NK-92 treated with Interleukin-12 subunit alpha and Interleukin-12 subunit beta, amount 100 ng/mL, for 24 hours (cell line): ENCODE measurements at places on chromosomes 16 and 17.

DNA sequence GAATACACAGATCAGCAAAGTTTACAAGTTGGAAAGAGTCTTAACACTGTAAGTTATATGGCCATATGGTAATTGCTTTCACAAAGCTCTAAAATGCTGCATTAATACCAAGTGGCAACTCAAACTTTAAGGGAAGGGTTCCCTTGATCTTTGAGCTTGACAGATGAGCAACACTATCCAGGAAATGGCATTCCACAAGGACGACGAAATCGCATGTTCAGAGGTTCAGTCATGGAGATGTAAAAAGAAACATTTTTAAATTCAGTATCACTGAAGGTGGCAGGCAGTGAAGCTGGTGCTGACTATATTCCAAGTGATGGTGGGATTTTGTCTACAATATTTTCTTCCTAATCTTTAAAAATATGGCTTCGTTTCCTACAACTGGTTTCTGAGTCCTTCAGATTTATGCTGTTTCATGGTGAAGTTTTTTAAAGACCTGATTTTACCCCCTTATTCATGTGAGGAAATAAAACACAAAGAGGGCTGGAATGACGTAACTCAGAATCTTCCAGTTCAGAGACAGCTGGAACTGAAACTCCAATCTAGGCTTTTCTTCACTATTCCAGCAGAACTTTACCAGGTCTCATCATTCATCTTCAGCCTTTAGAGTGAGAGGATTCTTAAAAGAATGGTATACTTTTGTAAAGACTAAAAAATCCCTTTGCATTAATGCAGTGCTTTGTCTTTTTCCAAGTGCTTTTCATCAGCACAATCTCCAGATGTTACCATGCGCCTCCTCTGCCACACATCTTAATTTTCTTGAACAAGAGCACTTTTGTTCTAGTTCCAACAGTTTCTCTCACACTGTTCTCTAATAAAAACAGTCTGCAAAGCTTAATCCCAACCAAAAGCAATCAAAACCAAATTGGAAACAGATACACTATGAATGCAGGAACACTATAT lies 20.2 kb downstream of the CHCT1 start:
- DNase-seq, result no peak

GRCh38 chr16:8493972-8494371 lies 96.3 kb downstream of the TMEM114 start:
- DNase-seq, result no peak

DNA sequence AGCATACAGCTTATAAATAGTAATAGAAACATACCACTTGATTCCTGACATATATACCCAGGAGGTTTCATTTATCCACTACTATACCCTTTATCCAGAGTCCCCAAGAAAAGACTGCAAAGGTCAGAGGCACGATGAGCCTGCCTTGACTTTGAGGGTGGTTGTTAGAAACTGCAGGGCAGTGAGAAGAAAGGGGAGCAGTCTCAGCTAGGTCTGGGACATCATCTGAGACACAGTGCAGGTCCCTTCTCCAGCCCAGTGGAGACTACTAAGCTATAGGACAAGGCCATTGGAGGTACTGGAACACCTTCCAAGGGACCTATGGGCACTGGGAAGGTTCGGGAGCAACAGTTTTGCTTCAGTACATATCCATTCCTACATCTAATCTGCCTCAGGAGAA lies 20.2 kb upstream of the TEKT3 start:
- no peak for DNase-seq

DNA sequence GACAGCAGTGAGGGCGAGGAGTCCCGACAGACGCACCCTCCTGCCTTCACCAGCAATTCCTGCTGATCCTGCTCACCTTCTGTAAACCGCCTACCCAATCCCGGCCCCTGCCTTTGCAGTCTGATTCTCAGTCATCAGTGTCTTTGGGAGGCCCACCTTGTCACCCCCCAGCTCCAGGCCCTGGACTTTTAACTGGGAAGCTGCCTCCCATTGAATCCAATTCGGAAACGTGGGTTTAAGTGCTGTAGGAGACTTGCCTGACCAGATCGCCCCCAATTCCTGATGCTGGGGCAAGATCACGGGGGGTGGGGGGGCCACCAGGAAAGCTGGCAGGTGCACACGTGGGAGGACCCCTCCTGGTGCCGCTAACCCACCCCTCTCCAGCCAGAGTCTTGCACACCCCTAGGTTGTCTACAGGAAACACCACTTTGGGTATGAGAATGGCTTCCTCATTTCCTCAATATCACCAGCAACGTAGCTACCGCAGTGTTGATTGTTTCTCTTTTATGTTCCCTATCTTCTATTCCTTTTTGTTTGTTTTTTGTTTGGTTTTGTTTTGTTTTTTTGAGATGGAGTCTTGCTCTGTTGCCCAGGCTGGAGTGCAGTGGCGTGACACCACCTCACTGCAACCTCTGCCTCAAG lies 46.6 kb upstream of the CMIP start:
- DNase-seq, result no peak

- DNase-seq, result no peak
These were observed 38.8 kb downstream of the NUP88 start for GRCh38 chr17:5380491-5381135.

GRCh38 chr16:10984509-10984908 lies 40.1 kb downstream of the CLEC16A start:
- no peak for DNase-seq

GRCh38 chr17:57585341-57586195 lies 159.5 kb downstream of the CCDC182 start:
- no peak for DNase-seq

- no peak for DNase-seq
These were observed 60.4 kb downstream of the ZFHX3 start for GRCh38 chr16:72987480-72987901.

- no peak for DNase-seq
These were observed 1.8 kb upstream of the TCAP start for GRCh38 chr17:39663340-39663687.

DNA sequence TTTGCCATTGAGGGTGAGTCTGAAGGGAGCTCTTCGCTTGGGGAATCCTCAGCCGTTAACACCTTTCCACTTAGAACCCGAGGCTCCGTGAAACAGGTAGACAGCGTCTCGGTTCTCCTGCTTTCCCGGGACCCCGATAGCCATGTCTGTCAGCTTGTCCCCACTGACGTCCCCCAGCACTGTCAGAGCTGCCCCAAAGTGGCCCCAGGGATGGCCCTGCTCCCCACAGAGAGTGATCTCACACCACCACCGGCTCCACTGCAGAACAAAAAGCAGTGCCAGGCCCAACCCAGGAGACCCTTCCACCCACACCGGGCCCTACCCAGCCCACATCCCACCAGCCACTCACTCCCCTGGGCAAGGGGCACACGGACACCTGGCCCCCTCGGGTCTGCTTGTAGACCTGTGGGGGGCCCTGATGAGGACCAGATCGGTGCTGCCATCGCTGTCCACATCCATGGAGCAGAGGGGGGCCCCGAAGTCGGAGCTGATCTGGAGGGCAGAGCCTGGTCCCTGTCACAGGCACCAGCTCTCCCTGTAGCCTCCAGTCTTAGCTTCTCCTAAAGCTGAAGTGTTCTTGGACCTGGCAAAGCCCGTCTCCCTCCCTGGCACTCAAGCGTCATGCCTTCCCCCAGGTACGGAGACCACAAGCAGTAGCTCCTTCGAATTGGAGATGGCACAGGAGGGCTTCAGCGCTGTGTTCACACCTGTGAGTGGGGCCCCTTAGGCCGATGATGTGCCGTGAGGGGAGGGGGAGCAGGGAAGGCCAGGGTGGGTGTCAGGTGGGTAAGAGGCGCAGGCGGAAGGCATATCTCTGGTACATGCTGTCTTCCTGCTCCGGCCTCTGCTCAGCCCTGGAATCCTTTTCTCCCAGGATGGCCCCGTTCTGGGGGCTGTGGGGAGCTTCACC lies 6.5 kb downstream of the ITGAX start:
- DNase-seq, result no peak

DNA sequence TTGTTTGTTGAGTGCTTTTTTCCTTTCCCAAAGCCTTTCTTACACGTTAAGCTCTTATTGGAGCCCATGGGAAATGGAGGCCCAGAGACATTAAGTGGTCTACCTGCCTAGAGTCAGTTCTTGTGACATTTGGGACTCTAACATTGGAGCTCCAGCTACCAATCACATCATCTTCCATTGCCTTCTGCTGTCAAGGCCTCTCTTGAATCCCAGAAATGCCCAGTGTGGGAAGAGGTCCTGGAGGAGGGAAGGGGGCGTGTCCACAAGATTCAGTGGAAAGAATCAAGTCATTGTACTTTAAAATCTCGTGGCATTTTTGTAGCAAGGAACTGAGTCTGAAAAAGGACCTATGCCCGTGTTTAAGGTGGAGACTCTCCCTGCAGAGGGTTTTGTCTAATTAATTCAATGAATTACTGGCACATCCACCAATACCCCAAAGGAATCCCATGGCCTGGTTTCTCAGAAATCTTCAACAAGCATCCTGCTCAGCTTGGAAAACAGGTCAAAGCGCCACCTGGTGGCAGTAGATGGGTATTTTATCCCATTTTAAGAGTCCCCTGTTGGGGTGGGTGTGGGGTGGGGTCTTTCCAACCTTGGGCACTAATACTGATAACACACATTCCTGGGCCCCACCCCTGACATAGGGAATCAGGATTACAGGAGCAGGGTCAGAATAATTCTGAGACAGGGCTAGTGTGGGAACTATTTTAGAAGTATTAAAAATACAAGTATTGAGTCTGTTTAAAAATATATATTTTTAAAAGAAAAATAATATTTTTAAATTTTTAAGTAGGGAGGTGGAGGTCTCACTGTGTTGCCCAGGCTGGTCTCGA lies 24.6 kb downstream of the GPT2 start:
- DNase-seq, result peak; percentile 14

- no peak for DNase-seq
These were observed 9.6 kb upstream of the SPN start for GRCh38 chr16:29653471-29653870.

GRCh38 chr17:77803726-77804125 lies 154.8 kb upstream of the TNRC6C start:
- no peak for DNase-seq

DNA sequence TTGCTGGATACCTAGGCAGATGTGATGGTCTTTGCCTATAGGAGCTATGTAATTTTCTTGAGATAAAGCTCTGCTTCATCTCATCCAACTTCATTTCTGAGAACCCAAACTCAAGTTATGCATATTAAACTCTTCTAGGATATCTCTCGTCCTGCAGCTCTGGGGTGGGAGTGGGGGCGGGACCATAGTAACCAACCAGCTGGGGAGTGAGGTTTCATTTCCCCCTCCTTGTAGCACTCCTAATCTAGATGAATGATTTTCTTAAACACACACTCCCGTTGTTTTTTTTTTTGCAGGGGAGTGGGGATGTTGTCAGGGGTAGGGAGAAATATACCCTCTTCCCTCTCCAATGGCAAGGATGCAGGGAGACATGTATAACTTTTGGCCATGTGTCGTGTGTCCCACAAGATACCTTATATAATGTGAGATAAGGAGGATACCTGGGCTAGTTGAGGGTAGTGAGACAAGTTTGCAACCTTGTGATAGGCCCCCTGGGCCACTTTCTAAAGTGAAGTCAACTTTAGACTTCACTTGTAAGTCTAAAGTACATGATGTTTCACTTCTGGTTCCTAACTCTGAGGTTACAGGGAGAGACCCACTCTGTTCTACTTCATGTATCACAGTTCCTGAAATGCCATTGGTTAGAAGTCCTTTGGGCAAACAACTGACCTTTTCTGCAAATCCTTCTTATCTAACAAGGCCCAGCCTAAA lies 10.5 kb upstream of the HEATR6 start:
- no peak for DNase-seq

- DNase-seq, result no peak
These were observed 90.3 kb upstream of the XYLT1 start for GRCh38 chr16:17561056-17561455.

DNA sequence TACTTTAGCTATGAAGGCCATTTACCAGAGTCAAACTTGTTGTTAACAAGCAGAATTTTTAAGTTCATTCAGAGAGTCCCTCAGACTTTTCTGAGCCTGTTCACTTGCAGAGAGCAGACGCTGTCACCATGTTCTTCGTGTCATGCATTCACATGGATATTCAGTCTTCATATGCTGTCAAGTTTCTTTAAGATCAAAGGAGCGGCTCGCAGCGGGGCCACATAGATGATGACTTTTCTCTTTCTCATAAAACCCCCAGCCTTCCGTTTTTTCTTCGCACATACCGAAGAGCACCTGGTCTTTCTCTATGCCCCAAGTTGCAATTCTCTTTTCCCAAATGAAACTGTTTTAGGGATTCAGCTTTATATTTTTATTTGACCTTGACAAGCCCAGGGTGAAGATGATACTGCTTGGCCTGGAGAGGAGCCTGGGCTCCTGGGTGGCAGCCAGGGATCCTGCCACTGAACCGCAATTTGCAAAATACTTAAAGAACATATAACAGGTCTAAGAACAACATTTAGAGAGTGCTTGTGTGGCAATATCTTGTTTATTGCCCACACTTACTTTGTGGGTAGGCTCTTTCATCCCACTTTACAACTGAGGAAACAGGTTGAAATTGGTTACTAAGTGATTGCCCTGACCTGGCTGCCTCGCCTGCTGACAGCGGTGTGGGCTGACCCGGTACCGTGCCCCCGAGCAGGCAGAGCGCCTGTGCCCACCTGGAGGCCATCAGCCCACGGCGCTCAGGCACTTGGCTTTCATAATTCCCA lies 22.9 kb downstream of the SEC14L1 start:
- DNase-seq, result no peak

DNA sequence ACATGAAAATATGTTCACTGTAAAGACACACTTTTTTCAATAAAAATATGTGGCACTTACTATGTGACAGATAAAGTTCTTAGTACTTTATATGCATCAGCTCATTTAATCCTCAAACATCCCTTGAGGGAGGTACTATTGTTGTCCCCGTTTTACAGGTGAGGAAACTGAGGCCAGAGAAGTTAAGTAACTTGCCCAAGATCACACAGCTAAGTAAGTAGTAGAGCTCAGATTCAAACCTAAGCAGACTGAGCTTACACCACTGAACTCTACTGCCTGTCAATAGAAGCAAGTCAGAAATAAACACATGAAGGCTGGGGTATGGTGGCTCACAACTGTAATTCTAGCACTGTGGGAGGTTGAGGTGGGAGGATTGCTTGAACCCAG lies 13.9 kb downstream of the CDH3 start:
- DNase-seq, result no peak

DNA sequence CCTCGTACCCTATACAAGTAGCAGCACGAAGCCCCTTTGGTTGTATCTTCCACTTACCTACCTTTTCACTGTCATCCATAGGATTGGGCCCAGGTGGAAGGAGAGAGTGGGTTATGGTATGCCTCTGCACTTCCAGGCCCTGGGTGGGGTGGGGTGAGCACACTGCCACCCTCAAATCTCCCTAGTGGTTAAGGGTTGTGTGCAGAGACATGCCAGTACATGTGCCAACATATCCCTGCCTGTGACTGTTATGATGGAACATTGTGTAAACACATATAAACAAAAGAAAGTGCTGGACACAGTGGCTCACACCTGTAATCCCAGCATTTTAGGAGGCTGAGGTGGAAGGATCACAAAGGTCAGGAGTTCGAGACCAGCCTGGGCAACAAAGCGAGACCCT lies 11.1 kb downstream of the HROB start:
- no peak for DNase-seq

DNA sequence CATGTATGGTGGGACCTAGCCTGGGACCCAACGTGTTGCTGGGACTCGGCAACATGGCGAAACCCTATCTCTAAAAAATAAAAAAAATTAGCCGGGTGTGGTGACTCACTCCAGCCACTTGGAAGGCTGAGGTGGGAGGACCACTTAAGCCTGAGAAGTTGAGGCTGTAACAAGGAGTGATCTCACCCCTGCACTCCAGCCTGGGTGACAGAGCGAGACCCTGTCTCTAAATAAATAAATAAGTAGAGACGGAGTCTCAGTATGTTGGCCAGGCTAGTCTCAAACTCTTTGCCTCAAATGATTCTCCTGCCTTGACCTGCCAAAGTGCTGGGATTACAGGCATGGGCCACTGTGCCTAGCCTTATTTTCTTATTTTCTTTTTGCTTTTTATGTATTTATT lies 10.1 kb upstream of the CNP start:
- no peak for DNase-seq
